ENCODE measurements at places on chromosomes 12 and 14.

DNA sequence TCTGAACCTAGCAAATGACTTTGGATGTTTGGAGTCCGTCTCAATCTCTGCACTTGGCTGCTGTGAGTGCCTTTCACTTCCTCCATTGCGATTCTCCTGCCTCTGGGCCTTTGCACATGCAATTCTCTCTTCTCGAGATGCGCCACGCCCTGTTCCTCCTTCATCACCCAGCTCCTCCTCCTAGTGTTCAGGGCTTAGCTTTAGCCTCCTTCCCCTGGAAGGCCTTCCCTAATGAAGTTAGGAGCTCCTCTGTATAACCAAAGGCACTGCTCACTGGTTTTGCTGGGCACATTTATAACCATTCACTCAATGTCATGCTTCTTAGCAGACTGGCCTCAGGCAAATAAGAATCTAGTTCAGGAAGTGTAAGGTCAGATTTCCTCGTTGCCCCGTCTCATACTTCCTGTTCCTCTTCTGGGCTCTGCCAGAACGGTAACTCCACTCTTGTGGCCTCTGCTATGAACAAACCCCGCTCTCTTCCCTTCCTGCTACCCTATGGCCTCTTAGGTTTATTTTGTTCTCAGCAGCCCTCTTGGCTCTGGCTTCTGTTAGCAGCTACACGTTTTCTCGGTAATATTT lies 171.4 kb downstream of the CRADD start:
- no peaks in the 10 kb centered on the region for H3K36me3 ChIP-seq
- H3K27me3 ChIP-seq = no peaks in the 10 kb centered on the region
- DNase-seq = no peak
- H3K27ac ChIP-seq = no peak overlapping the region
- no peaks in the 10 kb centered on the region for H3K4me1 ChIP-seq

DNA sequence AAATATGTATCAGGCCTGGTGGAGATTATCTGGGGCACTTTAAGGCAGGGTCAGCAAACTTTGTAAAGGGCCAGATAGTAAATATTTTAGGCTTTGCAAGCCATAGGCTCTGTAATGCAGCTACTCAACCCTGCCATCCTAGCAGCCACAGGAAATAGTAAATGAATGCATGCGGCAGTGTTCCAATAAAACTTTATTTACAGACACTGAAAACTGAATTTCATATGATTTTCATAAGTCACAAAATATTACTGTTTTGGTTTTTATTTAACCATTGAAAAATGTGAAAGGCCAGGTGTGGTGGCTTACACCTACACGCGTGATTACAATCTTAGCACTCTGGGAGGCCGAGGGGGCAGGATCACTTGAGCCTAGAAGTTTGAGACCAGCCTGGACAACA lies 3.2 kb upstream of the CAMKK2 start:
- peaks cover 22% of the 10 kb centered on the region for H3K4me1 ChIP-seq
- DNase-seq = no peak
- H3K27me3 ChIP-seq = no peaks in the 10 kb centered on the region
- H3K36me3 ChIP-seq = no peaks in the 10 kb centered on the region

GRCh38 chr12:112322882-112323547 lies 59.2 kb downstream of the HECTD4 start:
- H3K36me3 ChIP-seq = no peaks in the 10 kb centered on the region
- H3K4me3 ChIP-seq = no peak overlapping the region
- DNase-seq = no peak
- H3K27ac ChIP-seq = no peak overlapping the region

- no peak overlapping the region for H3K27ac ChIP-seq
Observed at GRCh38 chr14:21894003-21894897, 220.6 kb upstream of the OR4E1 start.

DNA sequence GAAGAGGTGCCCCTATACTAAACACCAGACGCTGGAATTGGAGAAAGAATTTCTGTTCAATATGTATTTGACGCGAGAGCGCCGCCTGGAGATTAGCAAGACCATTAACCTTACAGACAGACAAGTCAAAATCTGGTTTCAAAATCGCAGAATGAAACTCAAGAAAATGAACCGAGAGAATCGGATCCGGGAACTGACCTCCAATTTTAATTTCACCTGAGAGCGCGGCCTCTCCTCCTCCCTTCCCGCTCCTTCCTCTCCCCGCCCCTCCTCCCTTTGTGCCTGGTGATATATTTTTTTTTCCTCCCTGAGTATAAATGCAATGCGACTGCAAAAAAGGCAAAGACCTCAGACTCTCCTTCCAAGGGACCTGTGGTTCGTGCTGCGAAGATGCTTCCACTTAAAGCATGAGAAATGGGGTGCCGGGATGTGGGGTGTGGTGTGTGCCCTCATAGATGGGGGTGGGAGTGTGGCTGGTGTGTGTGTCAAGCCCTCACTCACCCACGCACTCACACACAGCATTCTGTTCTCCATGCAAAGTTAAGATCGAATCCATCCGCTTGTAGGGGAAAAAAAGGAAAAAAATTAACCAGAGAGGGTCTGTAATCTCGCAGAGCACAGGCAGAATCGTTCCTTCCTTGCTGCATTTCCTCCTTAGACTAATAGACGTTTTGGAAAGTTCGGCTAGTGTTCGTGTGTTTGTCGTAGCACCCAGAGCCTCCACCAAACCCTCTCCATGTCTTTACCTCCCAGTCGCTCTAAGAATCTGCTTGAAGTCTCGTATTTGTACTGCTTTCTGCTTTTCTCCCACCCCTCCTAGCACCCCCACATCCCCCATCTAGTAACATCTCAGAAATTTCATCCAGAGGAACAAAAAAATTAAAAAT lies 4.5 kb downstream of the HOXC10 start:
- H3K4me1 ChIP-seq = peaks cover 43% of the 10 kb centered on the region
- DNase-seq = no peak
- H3K27me3 ChIP-seq = peaks cover 90% of the 10 kb centered on the region
- no peaks in the 10 kb centered on the region for H3K36me3 ChIP-seq
- peak overlapping the region; percentile 42 for H3K27ac ChIP-seq

GRCh38 chr12:74552201-74552600 lies 14.6 kb downstream of the ATXN7L3B start:
- no peaks in the 10 kb centered on the region for H3K4me1 ChIP-seq
- DNase-seq = no peak
- H3K27ac ChIP-seq = no peak overlapping the region
- H3K27me3 ChIP-seq = no peaks in the 10 kb centered on the region
- no peak overlapping the region for H3K4me3 ChIP-seq

DNA sequence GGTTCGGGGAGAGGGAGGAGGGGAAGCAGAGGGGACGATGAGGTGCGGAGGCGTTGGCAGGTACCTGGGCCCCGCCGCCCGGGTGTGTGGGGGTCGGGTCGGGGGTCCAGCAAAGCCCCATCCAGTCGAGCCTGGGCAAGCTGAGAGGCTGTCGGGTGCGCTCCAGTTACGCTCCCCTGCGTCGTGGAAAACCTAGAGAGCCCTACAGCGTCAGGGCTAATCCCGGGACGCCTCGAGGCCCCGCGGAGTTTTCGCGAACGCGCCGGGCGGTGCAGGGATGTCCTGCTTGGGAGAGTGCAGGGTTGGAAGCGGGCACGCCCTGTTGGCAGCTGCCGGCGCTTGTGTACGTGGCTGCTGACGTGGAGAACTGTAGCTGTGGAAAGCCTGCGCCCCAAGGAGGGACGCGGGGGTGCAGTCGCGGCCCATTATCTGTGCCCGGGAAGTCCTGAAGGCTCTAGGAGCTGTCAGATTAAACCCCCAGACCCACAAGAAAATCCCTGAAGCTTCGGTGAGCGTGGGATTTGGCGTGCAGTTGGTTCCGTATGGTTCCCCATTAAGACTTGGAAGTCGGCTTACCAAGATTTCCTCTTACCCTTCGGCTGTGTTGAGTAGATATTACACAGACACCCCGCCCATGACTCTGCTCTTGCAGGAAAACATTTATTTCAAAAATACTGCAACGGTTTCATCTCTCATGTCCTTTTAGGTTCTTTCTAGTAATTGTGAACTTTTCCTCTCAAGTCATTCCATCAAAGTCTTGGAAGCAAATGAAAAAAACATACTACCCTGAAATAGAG lies 11.3 kb upstream of the SLC38A2 start:
- H3K27me3 ChIP-seq = no peaks in the 10 kb centered on the region
- H3K27ac ChIP-seq = peak overlapping the region; percentile 99
- no peaks in the 10 kb centered on the region for H3K36me3 ChIP-seq
- DNase-seq = peak; percentile 82

DNA sequence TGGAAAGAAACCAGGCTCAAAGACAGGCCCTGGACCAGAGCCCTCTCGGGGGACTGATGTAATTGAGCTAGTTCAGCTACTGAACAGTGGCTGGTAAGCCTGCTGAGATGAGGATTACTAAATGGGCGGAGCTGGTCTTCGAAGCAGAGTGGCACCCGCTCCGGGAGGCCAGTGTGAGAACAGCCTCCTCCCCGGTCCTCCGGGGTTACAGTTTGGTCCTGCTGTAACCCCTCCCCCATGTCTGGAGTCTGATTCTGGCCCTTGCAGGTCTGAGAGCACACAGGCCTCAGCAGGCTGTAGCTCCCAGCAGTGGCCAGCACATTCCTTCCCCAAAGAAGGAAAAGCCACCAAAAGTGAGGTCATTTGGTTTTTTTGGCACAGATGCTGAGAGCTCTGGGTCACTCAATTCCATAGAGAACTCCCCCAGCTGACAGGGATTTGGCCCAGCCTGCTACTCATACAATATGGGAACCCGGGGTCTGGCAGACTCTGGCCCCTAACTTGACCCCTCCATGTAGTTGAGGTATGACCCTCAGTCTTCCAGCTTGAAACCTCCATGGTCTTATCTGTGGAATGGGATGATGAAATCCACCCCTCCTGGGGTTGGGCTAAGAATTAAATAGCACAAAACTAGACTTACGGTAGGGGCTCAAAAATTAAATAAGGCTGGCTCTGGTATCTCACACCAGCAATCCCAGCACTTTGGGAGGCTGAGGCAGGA lies 39.0 kb downstream of the ACTN1 start:
- no peaks in the 10 kb centered on the region for H3K27me3 ChIP-seq
- peak overlapping the region; percentile 94 for H3K27ac ChIP-seq
- peak overlapping the region; percentile 41 for H3K4me3 ChIP-seq
- H3K4me1 ChIP-seq = peaks cover 98% of the 10 kb centered on the region
- H3K36me3 ChIP-seq = no peaks in the 10 kb centered on the region

DNA sequence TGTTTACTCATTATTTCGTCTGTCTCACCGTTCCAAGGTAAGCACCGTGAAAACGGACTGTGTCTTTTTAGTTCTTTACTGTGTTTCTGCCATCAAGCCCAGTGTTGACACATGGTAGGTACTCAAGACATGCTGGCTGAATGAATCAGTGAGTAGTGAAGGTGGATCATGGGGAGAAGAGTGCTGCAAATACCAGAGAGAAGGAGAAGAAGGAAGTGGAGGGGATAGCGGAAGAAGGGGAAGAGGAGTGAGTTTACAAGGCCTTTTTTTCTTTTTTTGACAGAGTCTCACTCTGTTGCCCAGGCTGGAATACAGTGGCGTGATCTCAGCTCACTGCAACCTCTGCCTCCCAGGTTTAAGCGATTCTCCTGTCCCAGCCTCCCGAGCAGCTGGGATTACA lies 54.6 kb downstream of the ETV6 start:
- peak overlapping the region; percentile 78 for H3K27ac ChIP-seq
- no peaks in the 10 kb centered on the region for H3K36me3 ChIP-seq
- H3K4me3 ChIP-seq = no peak overlapping the region
- no peaks in the 10 kb centered on the region for H3K27me3 ChIP-seq
- no peak for DNase-seq

DNA sequence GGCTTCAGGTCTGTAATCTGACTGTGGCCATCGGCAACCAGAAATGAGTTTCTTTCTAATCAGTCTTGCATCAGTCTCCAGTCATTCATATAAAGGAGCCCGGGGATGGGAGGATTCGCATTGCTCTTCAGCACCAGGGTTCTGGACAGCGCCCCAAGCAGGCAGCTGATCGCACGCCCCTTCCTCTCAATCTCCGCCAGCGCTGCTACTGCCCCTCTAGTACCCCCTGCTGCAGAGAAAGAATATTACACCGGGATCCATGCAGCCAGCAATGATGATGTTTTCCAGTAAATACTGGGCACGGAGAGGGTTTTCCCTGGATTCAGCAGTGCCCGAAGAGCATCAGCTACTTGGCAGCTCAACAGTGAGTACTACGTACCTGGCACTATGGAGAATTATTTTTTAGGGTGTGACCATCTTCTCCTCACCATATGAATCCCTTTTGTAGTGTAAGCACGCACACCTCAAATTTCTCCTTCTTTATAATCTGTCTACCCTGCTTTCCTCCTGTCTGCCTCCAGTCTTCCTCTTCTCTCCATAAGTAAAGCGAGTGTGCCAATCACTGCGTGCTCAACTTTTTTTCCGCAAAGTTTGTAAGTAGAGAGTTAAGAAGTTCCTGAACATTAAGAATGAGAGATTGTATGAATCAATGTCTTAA lies at the start of gene TPH2:
Gene TPH2, plus strand, starts transcription at position 118 of the 658 bp plus-strand sequence. Its CDS starts 142 bp downstream, at position 260.
- no peak within 1 kb of the TSS for H3K4me3 ChIP-seq
- H3K4me1 ChIP-seq = no peaks in the 10 kb centered on the region
- H3K27me3 ChIP-seq = no peaks in the 10 kb centered on the region

GRCh38 chr12:127494961-127495915 lies 771.7 kb upstream of the TMEM132C start:
- H3K4me3 ChIP-seq = no peak overlapping the region
- no peaks in the 10 kb centered on the region for H3K36me3 ChIP-seq
- H3K4me1 ChIP-seq = no peaks in the 10 kb centered on the region
- H3K27me3 ChIP-seq = no peaks in the 10 kb centered on the region
- no peak overlapping the region for H3K27ac ChIP-seq

DNA sequence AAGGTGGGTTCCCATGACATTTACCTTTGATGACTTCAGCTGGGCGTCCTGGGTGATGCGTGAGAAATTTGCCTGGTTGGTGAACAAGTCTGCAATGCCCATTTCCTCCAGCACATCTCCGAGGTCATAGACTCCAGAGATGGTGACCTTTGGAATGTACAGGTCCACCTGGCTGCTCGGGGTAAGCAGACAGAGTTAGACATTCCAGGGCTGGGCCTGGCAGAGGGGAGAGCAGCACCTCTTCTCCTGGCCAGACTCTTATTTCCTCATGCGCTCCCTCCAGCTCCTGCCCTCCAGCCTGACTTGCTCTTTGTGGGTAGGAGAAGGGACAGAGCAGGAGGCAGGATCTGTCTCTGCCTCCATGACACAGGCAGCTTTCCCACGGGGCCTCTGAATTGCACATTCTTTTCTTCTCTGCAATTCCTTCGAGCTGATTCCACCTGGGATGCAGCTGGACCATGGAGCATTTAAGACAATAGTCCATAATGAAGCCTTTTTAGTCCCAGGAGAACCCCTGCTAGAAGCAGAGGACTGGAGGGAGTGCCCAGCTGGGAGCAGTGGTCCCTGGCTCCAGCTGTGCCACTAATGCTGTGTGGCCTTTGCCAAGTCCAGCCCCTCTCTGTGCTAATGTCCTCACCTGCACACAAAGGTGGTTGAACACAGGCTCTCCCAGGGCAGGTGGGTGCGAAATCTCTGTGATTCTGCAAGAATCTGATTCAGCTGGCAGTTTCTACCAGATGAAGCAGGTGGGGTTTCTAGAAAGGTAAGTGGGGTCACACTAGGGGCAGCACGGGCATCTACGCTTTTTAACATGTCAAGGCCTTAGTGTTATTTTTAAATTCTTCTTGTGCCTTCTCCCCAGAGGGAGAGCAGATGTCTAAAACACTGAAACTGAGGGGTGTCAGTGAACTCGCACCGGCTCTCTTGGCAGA lies 13.2 kb upstream of the SERPINA10 start:
- no peaks in the 10 kb centered on the region for H3K27me3 ChIP-seq
- no peaks in the 10 kb centered on the region for H3K4me1 ChIP-seq
- H3K4me3 ChIP-seq = no peak overlapping the region

GRCh38 chr14:104451474-104451873 lies 128.1 kb upstream of the C14orf180 start:
- no peaks in the 10 kb centered on the region for H3K27me3 ChIP-seq
- no peak for DNase-seq
- H3K27ac ChIP-seq = no peak overlapping the region
- H3K4me3 ChIP-seq = no peak overlapping the region

- H3K27me3 ChIP-seq = no peaks in the 10 kb centered on the region
- no peak overlapping the region for H3K27ac ChIP-seq
- DNase-seq = no peak
- no peaks in the 10 kb centered on the region for H3K4me1 ChIP-seq
- H3K36me3 ChIP-seq = no peaks in the 10 kb centered on the region
Observed at GRCh38 chr12:77442633-77443032, 377.3 kb upstream of the E2F7 start.

Measured in thoracic aorta (tissue), 2 donors.